Activated CD8-positive, alpha-beta memory T cell treated with anti-CD3 and anti-CD28 coated beads for 4 hours (primary cell): ENCODE measurements at places on chromosomes 2 and 18.

DNA sequence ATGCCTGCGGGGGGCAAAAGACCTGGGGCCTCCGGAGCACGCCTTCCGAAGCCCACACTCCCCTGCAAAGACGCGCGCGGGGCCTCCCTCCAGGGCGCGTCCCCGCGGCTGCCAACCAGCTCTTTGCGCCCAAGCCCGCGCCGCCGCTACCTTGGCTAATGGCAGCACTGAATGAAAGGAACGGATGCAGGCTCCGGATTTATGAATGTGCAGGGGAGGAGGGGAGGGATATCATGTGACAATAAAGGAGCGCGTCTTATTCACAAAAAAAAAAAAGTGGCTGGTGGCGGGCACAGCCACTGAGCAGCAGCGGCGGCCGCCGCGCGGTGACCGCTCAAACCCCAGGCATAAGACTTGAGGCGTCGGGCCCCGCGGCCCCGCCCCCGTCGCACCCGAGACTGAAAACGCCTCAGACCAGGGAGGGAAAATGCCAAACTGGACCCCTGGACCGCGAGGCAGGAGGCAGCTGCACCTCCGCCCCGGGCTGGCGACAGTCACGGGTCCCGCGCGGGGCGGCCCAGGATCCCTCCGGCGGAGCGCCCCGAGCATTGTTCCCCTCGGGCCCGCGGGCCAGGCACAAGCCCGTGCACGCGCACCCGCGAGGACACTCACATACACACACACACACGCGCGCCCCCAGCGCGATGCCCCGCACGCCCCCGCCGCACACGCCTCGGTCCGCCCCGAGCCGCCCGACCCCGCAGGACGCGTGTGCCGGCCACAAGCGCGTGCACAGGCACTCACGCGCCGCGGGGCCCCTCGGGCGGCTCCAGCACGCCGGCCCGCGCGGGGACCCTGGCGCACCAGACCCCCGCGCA is 1.6 kb downstream of the SPRED2 start:
- DNase-seq: no peak

- DNase-seq: no peak
These were observed 451.1 kb upstream of the TRIB2 start for GRCh38 chr2:12265646-12266045.

- DNase-seq: peak; percentile 31
These were observed at the start of gene ANXA4 for GRCh38 chr2:69741575-69742321. Gene ANXA4, plus strand, starts transcription at chr2:69742134. Its CDS starts 39,432 bp downstream, at chr2:69781566.

- DNase-seq: no peak
These were observed 111.2 kb upstream of the KLHL29 start for GRCh38 chr2:23273786-23274185.

- no peak for DNase-seq
These were observed 5.0 kb upstream of the ALPK2 start for GRCh38 chr18:58633874-58634273.

DNA sequence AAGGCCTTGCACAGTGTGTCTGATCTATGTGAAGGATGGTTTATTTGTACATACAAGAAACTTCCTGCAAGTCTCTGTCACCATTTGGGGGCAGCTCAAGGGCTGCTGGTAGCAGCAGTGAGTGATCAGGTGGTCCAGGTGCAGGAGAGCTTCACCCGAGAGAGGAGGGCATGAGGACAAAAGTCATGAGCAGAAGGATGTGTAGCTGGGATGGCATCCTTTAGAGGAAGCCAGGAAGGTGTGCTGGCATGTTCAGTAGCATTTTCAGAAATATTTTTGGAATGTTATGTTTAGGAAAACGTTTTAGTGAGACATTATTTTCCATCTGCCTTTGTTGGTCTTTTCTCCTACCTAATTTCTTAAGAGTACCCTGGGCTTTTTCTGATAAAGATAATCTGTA is 31.9 kb downstream of the VWA3B start:
- no peak for DNase-seq

DNA sequence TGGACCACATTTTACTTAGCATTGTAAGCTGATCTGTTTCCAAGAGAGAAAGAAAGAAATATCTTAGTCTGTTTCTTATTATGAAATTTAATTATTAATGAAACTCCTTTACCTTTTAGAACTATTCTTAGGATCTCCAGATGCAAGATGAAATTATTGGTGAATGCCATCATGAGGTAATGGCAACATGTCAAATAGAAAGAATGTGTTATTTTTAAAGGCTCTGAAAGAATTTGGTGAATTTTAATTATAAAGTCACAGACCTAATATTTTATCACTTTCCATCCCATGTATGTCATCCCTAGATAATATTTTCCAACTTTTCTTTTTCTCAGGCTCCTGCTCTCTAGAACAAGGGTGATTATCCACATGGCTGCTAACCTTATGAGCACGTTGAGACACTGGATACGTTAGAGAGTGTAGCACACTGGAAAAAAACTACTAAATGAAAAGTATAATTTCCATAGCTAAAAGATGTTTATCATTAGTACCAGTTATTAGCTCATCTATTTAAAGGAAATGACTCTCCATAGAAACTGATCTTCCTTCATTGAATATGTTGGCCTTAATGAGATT is 95.2 kb upstream of the SCG2 start:
- no peak for DNase-seq

GRCh38 chr2:26767129-26767528 is 3.0 kb downstream of the SLC35F6 start:
- no peak for DNase-seq

- peak; percentile 4 for DNase-seq
These were observed 189.8 kb downstream of the SNTG2 start for GRCh38 chr2:1140389-1141003.

DNA sequence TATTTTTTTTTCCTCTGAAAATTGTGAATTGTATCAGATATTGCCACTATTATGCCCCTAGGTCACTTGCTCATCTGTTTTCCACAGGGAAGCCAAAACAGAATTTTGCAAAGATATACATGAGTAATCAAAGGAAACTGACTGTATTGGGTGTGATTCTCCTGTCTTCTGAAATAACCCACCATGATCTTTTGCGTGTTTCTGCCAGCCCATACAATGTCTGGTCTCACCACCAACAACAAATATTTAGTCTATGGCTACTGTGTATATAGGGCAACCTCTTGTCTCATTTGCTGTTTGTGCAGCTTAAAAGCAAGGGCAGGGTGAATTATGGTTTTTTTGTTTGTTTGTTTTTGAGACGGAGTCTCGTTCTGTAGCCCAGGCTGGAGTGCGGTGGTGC is 26.5 kb downstream of the EPAS1 start:
- no peak for DNase-seq

DNA sequence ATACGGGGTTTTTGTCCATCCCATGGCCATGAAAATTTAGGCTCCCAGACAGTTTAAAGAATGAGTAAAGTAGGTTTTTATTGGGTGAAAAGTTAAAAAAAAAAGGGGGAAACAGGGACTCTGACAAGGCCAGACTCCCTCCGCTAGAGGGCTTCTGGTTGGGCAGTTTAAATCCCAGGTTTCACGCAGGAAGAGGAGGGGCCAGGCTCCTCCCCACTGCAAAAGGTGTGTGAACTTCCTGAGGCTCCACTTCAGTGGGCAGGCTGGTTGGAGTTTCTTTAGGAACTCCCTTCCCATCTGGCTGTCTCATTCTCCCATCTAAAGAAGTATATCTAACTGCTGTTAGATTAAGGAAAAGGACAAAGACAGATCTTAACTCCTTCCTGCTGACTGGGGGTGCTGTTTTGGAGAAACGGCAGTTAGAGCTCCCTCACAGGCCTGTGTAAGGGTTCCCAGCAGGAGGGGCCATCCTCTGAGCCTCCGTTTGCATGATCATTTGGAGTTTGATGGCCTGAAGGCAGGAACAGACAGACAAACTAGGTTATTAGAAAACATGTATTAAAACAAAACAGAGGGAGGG is 1160.7 kb downstream of the CNTNAP5 start:
- DNase-seq: no peak

GRCh38 chr18:70496353-70497294 is 207.8 kb downstream of the SOCS6 start:
- DNase-seq: no peak

DNA sequence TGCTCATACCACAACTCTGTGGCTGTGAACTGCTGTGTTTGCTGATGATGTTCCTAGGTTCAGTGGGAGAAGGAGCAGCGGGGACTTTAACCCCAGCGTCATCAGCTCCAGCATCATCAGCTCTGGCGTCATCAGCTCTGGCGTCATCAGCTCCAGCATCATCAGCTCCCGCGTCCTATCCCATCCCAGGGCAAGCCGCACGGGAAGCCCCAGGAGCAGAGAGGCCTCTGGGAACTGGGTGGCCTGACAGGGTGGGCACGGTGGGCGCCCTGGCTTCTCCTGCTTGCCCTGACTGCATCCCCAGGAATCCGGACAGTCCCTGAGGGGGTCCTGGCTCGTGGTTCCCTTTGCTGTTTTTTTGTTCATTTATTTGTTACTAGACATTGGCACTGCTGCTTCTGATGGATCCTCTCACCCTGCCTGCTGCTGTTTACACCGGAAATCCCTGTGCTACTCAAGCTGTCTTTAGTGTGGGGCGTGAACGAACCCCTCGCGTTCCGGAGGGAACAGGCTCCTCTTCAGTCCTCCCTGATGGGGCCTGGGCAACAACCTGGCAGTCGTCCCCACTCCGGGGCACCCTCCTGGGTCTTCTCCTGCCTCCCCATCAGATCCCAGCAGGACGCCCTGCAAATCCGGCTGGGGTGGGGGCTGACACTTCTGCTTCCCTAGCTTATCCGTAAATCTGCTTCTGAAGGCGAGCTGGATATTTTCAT is 67.1 kb upstream of the PXDN start:
- DNase-seq: no peak

GRCh38 chr2:241270531-241270930 is 44.9 kb downstream of the HDLBP start:
- DNase-seq: no peak

- DNase-seq: no peak
These were observed 258.5 kb downstream of the HDAC4 start for GRCh38 chr2:239142296-239142695.

DNA sequence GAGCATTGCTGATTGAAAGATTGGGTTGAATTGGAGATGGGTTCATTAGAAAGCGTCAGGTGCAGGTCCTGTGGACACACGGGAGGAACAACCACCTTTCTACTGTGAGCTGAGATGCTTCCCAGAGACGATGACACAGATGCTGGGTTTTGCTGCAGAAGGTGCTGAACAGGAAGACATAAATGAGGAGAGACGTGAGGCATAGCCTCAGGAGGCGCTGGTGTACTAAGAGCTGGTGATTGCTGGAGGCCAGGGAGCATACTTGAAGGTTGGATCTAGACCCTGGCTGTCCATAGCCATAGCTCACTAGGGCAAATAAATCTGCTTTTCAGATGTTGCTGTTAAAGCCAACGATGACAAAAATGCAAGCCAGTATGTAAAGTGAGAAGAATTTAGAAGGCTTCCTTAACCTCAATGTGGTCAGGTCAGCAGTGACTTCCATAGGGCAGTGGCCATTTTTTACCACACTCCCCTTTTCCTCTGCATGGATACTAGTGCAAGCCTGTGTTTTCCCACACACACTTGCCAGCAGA is 153.7 kb downstream of the SOX11 start:
- no peak for DNase-seq

DNA sequence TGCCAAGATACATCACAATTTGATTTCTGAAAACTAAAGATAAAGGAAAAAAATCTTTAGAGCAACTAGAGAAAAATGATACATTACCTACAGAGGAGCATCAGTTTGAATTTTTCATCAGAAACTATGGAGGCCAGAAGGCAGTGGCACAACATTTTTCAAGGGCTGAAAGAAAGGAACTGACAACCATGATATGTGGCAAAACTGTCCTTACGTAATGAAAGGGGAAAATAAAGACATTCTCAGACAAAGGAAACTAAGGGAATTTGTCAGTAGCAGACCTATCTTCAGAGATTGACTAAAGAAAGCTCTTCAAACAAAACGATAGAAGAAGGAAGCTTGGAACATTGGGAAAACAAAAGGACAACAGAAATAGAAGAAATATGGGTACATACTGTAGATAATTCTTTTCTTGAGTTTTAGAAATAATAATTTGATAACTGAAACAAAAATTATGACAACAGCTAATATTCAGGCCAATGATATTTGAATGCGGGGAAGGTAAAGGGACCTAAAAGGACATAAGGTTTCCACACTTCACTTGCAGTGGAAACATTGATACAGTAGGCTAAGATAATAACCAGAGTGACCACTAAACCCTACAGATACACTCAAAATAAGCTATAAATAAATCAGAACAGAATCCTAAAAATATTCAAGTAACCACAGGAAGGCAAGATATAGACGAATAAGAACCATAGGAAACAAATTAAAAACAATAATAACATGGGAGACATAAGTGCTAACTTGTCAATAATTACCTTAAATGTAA is 70.0 kb upstream of the NPAS2 start:
- no peak for DNase-seq

DNA sequence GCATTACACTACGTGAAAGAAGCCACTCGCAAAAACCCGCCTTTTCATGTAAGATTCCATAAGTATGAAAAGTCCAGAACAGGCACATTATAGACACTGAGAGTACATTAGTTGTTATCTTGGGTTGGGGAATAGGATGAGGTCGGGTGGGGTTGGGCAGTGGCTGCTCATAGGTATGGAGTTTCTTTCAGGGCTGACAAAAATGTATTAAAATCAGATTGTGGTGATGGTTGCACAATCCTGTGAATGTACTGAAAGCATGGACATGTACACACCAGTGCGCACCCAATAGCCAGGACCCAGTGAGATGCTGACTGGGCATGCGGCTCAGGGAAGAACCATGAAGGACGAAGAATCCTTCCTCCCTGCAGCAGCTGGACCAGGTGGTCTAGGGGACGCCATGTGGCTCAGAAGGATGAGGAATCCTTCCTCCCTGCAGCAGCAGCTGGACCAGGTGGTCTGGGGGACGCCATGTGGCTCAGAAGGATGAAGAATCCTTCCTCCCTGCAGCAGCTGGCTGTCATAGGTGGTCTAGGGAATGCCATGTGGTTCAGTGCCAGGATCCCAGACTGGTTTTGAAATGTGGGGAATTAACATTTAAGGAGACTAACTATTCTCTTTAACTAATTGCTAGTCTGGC is 50.1 kb downstream of the MBP start:
- DNase-seq: no peak

DNA sequence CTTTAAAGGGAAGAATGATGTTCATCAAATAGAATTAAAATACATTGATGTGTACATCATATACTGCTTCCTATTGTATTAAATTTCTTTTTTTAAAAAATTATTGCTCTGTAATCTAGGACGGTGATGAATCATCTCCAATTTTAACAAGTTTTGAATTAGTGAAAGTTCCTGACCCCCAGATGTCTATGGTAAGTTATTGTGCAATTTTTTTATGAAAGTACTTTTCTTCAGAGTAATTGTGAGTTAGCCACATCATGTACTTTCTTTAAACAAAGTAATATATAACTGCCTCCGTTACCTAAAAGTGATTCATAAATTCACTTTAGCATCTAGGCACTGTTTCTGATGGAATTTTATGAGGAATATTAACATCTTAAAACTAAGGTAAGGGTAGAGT is 38.1 kb downstream of the PIK3C3 start:
- DNase-seq: no peak

- no peak for DNase-seq
These were observed 10.1 kb downstream of the ARHGEF4 start for GRCh38 chr2:130846686-130847375.

DNA sequence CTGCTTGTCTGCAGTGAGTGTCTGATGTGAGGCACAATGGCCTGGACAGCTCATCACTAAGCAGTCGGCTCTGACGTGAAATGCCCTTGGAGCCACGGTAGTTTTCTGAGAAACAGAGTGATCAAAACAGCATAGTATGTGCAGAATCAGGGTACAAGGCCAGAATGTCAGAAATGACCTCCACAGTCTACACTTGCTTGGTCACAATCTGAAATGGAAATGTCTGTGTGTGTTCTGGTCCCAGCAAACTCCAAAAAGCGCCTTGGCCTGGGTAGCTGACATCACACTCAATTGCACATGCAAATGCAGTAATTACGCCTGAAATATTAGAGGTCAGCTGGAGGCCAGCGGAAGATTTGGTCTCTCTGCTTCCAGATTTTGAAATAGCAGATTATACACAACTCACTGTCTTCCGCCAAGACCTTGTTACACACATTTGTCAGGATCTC is 95.4 kb downstream of the CTAGE1 start:
- DNase-seq: no peak
